ENCODE measurements at places on chromosomes 4 and X. TPM values are rescaled to one million over a fixed set of nuclear protein-coding genes. Genes with fewer than 3 reads are reported as not detected.

The HSFX2 gene
- 0.29 TPM for total RNA-seq

The GAB1 gene
- 2.2 TPM for total RNA-seq

The ZBED1 gene
- total RNA-seq, result 33.0 TPM

The TMEM31 gene
- total RNA-seq, result not detected

The RADX gene
- total RNA-seq, result 0.07 TPM

The AFP gene
- 2.5 TPM for total RNA-seq

The ACE2 gene
- total RNA-seq, result not detected

The USP26 gene
- not detected for total RNA-seq

The IL2 gene
- total RNA-seq, result not detected

The IDUA gene
- total RNA-seq, result 13.0 TPM

The ANOS1 gene
- total RNA-seq, result not detected

The IL1RAPL2 gene
- not detected for total RNA-seq

The CDS1 gene
- total RNA-seq, result 0.48 TPM

The ATRX gene
- 19.3 TPM for total RNA-seq

The SLC49A3 gene
- 0.08 TPM for total RNA-seq

The ASMT gene
- total RNA-seq, result 0.53 TPM

The RPA4 gene
- total RNA-seq, result 0.35 TPM

The CXCL5 gene
- 34.0 TPM for total RNA-seq

The TMPRSS11D gene
- total RNA-seq, result not detected

The MAGEA2B gene
- not detected for total RNA-seq

The UVSSA gene
- total RNA-seq, result 3.4 TPM

The SLC16A2 gene
- total RNA-seq, result 22.7 TPM

The PRSS12 gene
- 0.44 TPM for total RNA-seq

The TMSB15C gene
- 0.16 TPM for total RNA-seq

The TRIM75 gene
- total RNA-seq, result not detected

The VCX2 gene
- total RNA-seq, result not detected

The BRS3 gene
- total RNA-seq, result not detected

The SORBS2 gene
- total RNA-seq, result 0.53 TPM

The LUZP4 gene
- not detected for total RNA-seq

The SOX3 gene
- 0.07 TPM for total RNA-seq

The VCX3B gene
- not detected for total RNA-seq

The DCLK2 gene
- total RNA-seq, result 9.9 TPM

The GAGE12F gene
- not detected for total RNA-seq

The IQCM gene
- not detected for total RNA-seq

The BTK gene
- total RNA-seq, result 0.12 TPM

The CXCR3 gene
- total RNA-seq, result 0.10 TPM

The CPLX1 gene
- 0.44 TPM for total RNA-seq

The SLC26A1 gene
- 0.27 TPM for total RNA-seq
